ENCODE measurements at places on chromosomes 16 and 17.

GRCh38 chr16:52634104-52634503, 87.2 kb upstream of the TOX3 start:
- peak; percentile 74 for DNase-seq

DNA sequence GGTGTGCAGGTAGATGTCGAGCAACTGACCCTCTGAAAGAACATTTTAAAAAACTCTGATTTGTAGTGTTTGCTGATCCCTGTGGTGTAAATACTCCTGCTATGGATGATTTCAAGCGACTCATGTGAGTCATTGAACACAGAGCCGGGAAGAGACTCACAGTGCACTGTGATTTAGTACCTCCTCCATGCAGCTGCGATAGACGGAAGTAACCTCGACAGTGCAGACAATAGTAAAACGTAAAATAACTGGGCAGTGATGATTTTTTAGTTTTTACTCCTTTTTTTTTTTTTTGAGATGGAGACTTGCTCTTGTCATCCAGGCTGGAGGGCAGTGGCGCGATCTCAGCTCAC, 8.7 kb downstream of the TBX21 start:
- no peak for DNase-seq

- no peak for DNase-seq
Observed at GRCh38 chr16:12677502-12677901, 126.2 kb downstream of the CPPED1 start.

DNA sequence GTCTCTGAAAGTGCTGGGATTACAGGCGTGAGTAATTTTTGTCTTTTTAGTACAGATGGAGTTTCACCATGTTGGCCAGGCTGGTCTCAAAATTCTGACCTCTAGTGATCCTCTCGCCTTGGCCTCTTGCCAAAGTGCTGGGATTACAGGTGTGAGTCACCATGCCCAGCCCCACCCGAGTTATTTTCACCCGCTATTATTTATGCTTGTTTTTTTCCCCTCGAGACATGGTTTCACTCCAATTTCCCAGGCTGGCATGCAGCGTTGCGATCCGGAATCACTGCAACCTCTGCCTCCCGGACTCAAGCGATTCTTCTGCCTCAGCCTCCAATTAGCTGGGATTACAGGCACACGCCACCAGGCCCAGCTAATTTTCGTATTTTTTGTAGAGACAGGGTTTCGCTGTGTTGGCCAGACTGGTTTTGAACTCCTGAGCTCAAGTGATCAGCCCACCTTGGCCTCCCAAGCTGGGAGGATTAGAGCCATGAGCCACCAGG, 9.2 kb downstream of the RPL23 start:
- DNase-seq, result no peak

- DNase-seq, result no peak
Observed at GRCh38 chr17:61352408-61352770, 47.3 kb upstream of the TBX2 start.

DNA sequence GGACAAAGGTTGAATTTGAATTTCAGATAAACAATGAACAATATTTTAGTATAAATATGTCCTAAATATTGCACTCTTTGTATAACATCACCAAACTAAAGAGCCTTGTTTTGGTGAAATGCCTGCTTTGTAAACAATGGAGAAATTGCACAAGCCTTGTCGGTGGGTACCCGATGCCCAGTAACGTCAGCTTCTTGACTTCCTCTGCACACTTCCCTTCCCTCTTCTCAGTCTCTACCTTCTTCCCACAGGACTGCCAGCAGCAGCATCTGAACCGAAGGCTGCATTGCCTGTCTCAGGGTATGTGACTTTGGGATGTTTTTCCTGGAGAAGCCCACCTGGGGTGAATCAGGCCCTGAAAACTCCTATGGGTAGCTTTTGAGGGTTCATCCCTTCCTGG, 113.9 kb downstream of the UTP18 start:
- no peak for DNase-seq

GRCh38 chr16:53541326-53541725, 38.3 kb upstream of the AKTIP start:
- DNase-seq, result no peak

DNA sequence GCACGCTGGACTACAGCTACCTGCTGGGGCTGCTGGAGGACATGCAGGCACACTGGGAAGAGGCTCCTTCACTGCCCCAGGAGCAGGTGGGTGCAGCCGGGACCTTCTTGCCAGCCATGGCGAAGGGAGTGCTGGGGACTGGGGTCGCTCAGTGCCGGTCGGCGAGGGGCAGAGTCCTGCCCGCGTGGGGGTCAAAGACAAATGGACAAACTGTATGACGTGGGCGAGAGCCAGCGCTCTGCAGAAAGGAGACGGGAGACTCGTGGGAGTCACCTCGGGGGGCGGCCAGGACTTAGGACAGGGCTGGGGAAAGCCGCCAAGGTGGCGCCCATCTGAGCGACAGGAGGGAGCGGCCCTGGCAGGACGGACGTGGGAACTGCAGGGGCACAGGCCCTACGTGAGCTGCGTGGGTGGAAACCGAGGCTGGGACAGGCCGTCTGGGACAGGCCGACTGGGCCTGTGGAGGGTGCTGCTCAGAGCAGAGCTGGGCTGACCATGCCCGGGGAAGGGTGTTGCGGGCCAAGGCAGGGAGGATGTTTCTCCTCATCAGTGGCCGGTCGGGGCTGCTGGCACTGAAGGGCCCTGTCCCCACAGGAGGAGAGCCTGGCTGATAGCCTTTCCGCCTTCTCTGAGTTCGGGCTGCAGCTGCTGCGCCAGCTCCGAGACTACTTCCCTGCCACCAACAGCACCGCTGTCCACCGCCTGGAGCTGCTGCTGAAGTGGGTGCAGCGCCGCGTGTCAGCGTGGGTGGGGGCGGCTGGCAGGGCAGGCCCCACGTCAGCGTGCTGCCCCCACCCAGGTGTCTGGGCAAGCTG, 8.0 kb downstream of the TSR3 start:
- no peak for DNase-seq

GRCh38 chr17:2215616-2216364, 87.8 kb downstream of the SMG6 start:
- DNase-seq, result peak; percentile 76

GRCh38 chr17:79341222-79341780, 266.7 kb downstream of the ENGASE start:
- no peak for DNase-seq

DNA sequence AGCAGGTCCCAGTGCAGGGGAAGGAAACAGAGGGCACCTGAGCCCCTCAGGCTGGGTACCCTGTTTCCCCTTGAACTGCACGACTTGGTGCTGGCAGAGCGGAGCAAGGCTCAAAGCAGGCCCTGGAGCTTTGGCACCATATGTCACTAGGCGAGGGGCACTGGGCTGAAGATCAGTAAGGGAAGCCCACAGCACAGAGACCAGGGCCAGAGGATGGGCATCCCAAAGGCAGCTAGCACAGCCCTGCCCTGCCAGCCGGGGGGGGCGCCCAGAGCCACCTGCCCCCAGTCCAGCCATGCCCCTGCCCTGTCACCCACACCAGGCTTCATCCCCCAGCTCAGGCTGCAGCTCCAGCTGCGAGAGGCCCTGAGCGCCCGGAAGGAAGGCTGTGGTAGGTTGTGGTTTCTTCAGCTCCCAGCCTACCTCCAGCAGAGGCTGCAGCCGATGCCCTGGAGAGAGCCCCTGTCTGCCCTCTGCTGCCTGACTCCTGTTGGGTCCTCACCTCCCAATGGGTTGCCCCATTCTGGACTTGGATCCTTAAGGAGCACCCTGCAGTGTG, 10.9 kb downstream of the NHERF1 start:
- no peak for DNase-seq

GRCh38 chr16:57999971-58000705, at the start of gene ZNF319:
Gene ZNF319, minus strand, starts transcription at chr16:58000672. Its CDS starts 2,407 bp downstream, at chr16:57998265.
- DNase-seq, result peak; percentile 35

DNA sequence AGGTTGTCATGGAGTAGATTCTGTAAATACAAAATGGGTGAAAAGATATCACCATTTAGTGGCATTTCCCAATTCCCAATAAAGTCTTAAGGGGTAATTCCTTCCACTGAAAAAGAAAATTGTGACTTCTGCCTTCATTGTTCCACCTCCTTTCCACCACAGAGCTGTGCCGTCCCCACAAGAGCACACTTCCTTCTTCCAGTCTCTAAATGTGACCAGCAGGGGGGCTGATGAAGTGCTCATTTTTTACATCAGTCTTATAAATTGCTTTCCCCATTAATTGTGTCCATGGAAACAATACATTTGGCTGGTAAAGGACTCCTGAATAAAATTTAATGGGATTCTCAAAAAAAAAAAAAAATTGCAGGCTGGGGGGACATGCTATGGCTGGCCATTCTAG, 260.8 kb upstream of the PSMD7 start:
- no peak for DNase-seq

DNA sequence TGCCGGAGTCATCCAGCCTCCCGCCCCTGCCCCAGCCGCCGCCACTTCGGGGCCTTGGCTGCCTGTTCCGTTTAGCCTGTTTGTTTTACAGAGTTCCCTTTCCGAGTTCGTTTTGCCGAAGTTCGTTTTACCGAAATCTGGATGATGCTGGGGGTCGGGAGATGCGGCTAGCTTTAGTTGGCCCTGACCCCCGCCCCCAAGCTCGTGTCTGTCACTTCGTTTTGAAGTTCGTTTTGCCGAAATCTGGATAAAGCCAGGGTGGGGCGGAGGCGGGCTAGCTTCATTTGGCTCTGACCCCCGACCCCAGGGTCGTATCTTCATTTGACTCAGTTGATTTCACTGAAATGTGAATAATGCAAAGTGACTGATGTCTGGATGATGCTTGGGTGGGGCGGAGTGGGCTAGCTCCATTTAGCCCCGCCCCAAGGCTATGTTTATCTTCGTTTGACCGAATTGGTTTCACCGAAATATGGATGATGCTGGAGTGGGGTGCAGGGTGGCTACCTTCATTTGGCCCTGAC, 591 bp downstream of the PSMD7 start:
- DNase-seq, result no peak

DNA sequence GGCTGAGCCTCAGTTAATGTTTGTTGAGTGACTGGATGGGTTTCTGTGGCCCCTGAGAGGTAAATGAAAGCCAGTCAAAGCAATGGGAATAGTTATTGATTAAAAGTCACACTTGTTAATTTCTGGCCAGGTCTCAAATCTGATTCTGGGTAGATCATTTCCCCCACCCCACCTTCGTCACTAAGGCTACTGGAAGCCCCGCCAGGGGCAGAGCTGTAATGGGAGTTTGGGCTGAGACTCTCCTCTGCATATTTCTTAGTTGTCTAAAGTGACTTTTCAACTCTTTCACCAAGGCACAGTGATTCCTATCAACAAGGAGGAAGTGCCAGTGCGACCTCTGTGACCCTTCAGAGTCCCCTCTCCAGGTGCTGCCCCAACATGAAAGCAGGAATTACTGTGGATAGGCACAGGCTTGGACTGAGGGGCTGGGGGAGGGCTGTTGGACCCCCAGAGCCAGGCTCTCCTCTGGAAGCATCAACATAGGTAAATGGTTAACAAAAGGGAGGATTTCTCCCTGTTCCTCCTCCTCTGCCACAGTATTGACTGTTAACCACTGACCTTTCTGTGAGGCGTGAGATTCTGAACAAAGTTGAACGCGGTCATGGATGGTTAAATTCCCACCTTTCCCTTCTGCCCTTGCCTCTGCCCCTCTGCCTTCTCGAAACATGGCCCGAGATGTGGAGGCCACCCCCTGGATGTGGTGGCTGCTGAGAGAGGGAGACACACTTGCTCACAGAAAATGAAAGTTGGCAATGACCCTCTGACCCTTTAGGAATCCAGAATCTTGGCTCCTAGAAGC, 20.8 kb upstream of the TBX2 start:
- no peak for DNase-seq

- DNase-seq, result peak; percentile 84
Observed at GRCh38 chr16:89034971-89035668, 58.1 kb upstream of the CBFA2T3 start.

GRCh38 chr16:88783391-88784073, 1.5 kb downstream of the PIEZO1 start:
- DNase-seq, result no peak

DNA sequence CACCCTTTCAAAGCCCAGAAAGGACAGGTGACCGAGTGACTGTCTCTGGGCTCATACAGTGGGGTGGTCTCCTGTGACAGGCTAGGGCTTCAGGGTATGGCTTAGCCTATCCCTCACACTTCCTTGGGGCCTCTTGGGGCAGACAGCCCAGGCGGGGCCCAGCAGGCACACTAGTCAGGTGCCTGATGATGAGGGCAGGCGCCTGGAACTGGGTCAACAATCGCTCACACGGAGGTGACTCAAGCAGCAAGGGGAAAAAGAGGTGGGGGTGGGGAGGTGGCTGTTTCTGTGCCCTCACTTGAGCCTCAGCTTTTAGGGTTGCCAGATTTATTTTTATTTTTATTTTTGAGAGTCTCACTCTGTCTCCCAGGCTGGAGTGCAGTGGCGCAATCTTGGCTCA, 6.4 kb upstream of the GRN start:
- DNase-seq, result no peak

- DNase-seq, result no peak
Observed at GRCh38 chr16:87806261-87806640, 40.5 kb upstream of the KLHDC4 start.

DNA sequence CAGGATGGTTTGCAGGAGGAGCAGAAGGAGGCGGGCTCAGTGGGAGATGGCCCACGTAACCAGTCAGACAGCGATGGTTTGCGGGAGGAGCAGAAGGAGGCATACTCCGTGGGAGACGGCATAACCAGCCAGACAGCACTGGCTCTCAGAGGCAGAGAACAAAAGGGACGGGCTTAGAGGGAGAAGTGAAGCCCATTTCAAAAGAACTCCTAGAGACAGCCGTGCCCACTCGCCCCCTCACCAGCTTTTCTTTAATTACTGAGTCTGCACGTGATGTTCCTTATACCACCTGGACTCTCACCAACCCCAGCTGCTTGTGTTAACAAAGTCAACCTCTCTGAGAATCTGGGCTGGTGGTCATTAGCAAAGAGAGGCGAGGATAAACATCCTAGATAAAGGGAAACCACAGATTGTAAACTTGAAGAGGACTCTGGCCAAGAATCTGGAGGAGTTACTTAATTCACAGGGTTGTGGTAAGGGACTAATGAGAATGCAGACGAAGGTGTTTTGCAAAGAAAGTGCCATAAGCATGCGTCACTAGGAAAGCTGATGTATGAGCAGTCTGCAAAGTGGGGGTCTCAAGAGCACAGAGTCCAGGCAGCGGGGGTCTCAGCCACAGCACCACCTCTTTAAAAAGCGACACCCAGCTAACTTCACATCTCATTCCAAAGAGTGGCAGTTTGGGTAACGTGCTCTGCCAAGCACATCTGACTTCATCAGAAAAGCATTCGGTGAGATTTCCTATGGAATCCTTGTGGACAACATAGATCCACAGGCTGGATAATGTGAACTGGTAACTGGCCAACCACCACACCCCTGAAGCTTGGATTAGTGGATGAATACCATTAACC, 51.7 kb downstream of the NXN start:
- DNase-seq, result peak; percentile 71

All from brain (organoid and tissue), 16 donors.